ENCODE measurements at places on chromosomes 5 and 9.

GRCh38 chr5:59322894-59323293 is 570.6 kb downstream of the PDE4D start:
- DNase-seq = no peak

DNA sequence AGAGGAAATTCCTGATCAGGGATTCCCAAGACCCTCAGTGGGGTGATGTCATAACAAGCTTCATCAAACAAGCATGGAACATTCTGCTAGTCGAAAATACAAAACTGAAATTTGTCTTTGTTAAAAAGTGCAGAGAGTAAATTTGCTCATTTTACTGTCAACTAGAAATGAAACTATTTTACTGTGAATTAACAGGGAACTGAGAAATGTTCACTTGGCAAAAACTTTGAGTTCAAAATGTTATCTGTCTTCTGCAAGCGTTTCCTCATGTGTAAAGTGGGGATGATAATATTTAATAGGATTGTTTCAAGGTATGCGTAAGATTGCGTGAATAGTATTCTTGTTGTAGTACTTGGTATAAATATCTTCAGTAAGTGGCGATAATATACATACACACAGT is 45.4 kb downstream of the ALDH1A1 start:
- no peak for DNase-seq

DNA sequence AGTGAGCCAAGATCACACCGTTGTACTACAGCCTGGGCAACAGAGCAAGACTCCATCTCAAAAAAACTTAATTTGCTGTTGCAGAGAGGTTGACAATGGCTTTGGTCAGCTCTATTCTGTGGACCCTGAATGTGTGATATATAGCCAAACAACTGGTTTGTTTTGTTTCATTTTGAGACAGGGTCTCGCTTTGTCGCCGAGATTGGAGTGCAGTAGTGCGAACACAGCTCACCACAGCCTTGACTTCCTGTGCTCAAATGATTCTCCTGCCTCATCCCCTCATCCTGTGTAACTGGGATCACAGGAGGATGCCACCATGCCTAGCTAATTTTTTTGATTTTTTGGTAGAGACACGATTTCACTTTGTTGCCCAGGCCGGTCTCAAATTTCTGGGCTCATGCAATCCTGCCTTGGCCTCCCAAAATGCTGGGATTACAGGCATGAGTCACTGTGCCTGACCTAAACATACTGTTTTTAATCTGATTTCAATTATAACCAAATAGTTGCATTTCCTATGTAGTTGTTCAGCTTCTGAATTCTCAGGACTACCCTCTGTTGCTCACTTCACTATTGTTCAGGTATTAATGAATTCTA is 9.8 kb downstream of the RNF183 start:
- DNase-seq = peak; percentile 63

DNA sequence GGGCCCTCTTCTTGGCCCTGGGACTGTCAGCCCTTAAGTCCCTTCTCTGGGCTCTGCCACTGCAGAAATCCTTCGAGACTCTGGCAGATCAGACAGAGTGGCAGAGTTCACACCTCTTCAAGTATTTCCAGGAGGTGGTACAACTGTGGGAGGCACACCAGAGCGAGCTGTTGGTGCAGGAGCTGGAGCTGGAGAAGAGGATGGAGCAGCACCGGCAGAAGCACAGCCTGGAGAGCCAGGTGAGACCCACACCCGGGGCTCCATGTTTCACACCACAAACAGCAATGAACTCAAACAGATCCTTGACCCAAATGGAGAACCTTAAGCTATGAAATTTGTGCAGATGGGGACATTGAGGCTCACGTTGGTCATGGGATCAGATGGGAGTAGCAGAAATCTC is 17.5 kb downstream of the CCDC180 start:
- no peak for DNase-seq

GRCh38 chr5:165981671-165982070 is 2309.8 kb upstream of the WWC1 start:
- no peak for DNase-seq

DNA sequence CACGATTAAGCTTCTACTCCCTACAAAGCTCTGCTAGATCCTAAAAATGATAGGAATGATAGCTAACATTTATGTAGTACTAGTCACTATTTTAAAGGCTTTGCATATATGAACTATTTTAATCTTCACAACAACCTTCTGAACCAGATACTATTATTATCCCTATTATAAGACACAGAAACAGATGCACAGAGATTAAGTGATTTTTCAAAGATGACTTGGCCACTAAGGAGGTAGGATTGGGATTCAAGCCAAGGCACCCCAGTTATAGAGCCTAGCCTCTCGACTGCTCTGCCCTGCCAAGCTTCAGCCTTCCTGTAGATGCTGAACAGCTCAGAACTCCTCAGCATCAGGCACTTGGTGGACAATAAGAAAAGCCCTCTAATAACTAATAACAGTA is 200.9 kb upstream of the PTGER4 start:
- DNase-seq = no peak

GRCh38 chr5:133930813-133931090 is 37.7 kb downstream of the C5orf15 start:
- no peak for DNase-seq

DNA sequence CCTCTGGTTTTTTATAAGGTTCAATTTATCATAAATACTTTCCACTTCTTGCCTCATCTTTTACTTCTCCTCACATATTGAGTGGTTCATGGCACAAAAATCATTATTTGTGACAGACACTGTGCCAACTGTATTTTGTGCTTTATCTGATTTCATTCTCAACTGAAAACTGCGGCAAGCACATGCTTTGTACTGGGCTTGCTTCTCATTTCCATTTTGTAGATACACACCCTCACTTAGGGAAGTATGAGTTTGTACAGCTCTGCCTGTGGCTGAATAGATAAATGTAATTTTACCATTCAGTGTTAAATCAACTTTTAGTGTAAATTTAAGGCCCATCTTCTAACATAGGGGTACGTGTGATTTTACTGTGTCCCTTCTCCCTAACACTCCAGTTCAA is 83.6 kb downstream of the ANXA2R start:
- DNase-seq = no peak

GRCh38 chr5:172753101-172753500 is 17.9 kb downstream of the DUSP1 start:
- no peak for DNase-seq

DNA sequence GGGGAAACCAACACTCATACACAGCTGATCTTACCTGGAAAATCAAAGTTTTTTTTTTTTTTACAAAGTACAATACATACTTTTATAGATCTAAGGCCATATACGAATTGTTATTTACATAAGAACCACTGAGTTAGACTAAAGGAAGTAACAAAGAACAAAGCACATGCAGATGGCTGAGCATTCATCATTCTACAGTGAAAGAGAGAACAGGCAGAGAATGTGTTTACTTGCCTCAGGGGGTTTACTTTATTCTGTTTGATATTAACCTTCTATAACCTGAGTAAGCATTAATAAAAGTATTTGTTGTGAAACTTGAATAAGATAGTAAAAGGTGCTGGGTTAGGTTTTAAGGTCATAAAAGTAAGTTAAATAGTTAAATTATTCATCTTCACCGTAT is 54.7 kb downstream of the SLC38A9 start:
- DNase-seq = no peak

DNA sequence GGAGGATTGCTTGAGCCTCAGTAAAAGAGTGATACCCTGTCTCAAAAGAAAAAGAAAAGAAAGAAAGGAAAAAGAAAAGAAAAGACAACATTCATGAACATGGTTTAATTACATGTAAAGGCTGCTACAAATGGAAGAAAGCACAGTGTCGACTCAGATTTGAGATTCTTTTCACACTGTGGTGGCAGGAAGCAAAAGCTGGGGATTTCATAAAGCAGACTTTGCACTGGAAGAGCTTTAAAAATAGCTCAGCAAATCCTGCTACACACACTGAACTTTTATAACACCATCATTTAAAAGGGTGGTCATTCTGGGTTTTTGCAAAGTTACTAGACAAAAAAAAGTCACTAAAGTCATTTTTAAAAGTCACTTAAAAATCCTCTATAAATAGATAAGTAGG is 140.8 kb downstream of the CEMIP2 start:
- no peak for DNase-seq

DNA sequence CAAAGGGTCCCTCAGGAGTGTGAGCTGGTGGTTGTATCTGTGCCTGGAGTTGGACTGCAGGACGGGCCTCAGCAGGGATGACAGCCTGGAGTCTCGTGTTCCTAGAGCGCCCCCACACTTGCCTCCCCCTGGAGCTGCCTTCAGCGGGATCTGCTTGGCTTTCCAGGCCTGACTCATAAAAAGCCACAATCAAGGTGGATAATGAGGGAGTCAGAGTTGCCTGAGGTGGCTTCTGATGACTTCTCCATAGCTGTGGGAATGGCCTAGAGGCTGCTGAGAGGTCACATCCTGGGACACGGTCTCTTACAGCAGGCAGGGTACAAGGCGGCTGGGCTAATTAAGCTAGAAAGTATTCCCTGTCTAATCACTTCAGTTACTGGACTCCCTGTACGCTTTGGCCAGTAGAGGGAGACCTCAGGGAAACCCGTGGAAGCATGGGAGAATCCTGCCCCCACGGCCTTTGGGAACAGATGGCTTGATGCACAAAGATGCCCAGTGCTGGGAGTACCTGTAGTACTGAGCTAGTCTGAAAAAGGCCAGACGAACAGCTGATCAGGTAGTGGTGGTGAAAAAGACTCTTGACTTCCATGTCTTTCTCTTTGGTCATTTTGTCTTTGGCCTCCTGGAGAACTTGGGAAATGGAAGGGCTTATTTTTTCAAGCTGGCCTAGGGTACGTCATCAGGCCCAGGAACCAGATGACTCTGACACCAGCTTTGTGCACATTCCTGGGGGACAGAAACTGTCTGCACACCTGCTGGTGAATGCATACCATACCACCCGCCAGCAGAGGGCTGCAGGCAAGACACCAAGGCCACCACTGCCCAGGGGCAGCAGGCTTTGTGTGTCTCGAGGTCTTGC is 16.1 kb upstream of the FRRS1L start:
- peak; percentile 32 for DNase-seq

DNA sequence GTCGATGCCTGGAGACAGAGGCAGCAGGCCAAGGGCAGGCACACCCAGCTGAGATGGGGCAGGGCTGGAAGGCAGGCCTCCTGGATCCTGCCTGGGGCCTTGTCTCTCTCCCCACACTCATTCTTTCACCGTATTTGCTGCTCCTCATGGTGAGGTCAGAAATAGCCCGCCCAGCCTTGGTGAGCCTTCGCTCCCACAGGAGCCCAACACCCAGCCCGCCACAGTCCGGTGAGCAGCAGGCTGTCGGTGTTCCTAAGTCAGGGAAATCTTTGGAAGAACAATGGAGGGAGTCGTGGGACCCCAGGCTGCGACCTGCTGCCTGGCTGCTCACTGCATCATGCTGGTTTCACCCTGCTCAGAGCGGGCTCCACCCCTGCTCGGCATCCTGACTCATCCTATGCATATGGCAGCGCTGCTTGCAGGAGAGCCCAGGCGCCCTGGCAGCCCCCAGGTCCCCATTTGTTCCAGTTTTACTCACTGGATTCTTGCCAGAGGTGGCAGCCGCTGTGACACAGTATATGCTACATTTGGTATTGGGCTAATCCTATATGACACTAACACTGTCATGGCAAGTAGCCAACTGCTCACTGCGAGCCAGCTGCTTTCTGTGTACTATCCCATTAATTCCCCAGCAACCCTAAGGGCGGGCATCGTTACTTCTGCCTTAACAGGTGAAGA is 53.2 kb upstream of the NCS1 start:
- peak; percentile 67 for DNase-seq

- DNase-seq = no peak
These were observed 69.2 kb downstream of the MARCHF3 start for GRCh38 chr5:126961128-126961527.

- no peak for DNase-seq
These were observed 100.8 kb upstream of the PLPPR1 start for GRCh38 chr9:100927763-100928162.

DNA sequence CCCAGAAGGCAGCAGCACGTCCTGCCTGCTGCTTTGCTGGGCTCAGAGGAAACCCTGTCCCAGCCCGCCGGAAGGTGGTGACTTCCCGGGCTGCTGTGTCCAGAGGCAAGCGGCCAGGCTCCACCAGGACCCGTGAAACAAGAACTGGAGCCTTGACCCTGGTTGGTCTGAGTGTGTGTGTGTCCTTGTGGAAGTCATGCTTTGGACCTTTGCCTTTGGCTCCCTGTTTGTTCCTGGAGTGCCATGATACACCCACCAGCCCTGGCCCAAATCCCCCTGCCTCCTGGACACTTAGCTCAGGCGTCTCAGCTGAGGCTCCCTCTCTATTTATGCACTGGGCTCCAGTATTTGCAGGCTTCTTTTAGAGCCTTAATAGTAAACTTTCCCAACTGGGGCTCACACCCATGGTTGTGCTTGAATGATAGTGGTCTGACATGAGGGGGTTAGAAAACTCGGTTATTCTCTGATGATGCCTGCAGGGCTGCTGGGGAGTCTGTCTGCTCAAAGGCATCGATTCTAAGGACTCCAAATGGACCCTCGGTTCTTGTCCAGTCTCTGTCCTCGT is 72.2 kb downstream of the C9orf50 start:
- no peak for DNase-seq

GRCh38 chr9:87950765-87951488 is 23.4 kb downstream of the CDK20 start:
- peak; percentile 8 for DNase-seq

DNA sequence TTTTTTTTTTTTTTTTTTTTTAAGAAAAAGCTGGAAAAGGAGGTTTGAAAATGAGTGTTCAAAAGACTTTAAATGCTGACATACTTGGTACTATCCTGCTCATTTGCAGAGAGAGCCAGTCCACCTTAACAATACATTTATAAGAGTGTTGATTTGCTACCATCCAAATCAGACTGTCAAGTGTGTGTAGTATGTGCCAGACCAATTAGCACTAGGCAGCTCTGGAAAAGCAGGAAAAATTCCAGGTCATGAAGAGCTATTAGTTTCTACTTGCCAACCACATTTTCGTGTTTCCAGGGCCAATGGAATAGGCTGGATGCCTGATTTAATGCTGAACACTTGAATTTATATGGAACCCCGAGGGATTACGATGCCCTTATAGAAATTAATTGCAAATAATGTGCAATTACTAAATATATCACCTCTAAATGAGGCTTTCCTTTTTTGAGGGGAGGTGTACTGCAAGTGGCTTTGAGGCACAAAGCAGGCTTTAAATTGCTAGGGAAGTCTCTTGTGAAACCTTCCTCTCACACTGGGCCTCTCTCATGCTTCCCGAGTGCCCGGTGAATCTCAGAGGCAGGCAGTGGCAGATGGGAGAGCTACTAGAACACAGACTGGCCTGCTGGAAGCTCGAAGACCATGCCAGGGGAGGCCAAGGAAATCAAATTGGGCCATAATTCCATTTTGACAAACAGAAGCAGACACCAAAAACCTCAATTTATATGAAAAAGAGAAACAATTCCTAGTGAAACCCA is 178.7 kb downstream of the PPP2R2B start:
- no peak for DNase-seq
